ENCODE measurements at places on chromosomes 13 and 19.

- DNase-seq, result no peak
Measured at GRCh38 chr13:49455007-49455398, 10.9 kb downstream of the SETDB2 start.

- no peak for DNase-seq
Measured at GRCh38 chr13:36089130-36089647, 42.0 kb downstream of the DCLK1 start.

DNA sequence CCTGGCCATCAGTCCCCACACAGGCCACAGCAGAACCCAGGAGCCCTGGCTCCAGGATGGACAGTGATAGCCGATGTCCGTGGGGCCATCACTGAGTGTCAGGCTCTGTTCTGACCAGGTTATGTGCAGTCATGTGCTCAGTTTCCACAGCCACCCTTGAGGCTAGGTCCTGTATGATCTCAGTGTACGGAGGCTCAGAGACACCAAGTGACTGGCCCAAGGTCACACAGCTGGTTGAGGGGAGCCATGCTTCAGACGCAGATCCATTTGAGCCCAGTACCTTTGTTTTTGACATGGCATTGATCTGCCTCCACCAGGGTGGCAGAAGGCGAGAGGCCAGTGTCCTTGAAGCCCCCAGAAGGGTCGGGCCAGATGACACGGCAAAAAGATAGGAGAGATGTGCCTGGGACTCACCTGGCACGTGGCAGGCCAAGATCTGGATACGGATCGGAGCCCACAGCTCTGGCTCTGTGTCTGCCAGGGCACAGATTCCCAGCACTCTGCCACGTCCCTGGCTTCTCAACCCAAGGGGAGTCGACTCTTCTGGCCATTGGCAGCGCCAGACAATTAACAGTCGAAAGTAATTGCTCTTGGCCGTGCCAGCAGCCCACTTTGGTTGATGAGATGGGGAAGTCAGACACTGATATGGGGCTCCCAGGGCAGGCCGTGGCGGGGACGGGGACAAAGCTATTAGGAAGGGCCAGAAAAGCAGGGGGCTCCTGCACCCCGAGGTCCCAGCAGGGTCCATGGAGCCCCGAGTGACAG lies 15.6 kb downstream of the EVI5L start:
- no peak for DNase-seq

DNA sequence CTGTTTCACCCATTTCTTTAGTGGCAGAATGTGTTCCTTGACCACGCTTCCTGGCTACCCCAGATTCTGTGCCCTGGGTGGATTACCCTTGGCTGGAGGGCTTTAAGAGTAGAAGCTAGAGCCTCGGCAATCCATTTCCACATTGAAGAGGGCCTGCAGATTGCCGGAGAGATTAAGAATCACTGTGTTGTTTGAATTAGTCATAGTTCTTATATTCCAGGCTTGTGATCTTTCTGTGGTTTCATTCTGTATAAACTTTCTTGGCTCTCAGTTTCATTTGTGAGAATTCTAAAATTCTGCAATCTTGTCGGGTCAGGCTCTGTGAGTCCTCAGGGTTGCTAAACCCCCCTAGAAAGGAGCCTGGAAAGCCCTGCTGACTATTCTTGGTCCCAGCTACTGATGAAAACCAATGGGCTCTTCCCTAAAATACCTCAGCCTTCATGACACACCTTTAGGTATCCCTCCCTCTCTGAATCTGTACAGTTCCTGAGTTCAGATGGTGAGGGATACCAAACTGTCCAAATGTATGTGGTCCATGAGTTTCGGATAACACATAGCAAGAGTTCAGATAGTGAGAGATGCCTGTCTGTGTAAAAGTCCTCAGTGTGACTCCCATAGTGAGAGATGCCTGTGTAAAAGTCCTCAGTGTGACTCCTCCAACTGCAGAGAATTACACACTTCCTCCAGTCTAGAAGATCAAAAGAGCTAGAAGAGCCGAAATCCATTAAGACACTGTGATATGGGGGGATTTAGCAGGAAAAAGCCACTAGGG lies 4.3 kb downstream of the PHF11 start:
- DNase-seq, result peak; percentile 5

- no peak for DNase-seq
Measured at GRCh38 chr13:97639236-97639635, 205.3 kb downstream of the RAP2A start.

- no peak for DNase-seq
Measured at GRCh38 chr19:8071912-8072311, 19.4 kb downstream of the CCL25 start.

DNA sequence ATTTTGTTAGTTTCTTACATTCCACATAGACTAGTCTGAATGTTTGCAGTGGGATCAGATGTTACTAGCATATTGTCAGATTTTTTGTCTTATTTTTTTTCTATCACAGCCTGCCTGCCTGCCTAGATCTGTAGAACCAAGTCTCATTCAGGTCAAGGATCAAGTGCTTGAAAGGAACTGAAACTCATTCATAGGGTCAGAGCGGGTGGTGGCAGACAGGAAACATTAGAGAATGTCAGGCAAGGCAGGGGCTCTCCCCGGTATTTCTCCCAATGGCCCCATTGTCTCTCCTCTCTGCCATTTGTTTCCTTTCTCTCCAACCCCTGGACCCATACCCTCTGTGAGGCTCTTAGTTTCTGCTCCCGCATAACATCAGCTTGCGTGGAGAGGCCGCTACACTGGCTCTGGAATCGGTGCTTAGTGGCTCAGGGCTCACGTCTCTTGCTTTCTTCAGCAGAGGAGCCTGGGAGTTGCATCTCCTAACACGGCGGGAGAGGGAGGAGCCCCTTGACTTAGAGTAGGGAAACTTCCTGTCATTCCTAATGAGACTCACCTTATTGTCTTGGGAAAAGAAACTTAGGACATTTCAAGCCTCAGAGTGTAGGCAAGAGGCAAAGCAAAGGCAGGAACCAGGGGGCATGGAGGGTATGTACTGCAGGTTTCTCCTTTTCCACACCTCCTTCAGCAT lies 35.6 kb upstream of the SPATA13 start:
- no peak for DNase-seq

GRCh38 chr13:75492389-75492788 lies 10.4 kb upstream of the TBC1D4 start:
- no peak for DNase-seq

- DNase-seq, result peak; percentile 54
Measured at GRCh38 chr19:6802336-6803035, 30.0 kb downstream of the VAV1 start.

- DNase-seq, result no peak
Measured at GRCh38 chr19:10166046-10166445, 28.7 kb downstream of the DNMT1 start.

- DNase-seq, result no peak
Measured at GRCh38 chr19:13318190-13318589, 168.0 kb downstream of the IER2 start.

- peak; percentile 76 for DNase-seq
Measured at GRCh38 chr19:4576016-4576933, 16.8 kb upstream of the SEMA6B start.

- DNase-seq, result no peak
Measured at GRCh38 chr13:23510979-23511735, 59.1 kb upstream of the TNFRSF19 start.

DNA sequence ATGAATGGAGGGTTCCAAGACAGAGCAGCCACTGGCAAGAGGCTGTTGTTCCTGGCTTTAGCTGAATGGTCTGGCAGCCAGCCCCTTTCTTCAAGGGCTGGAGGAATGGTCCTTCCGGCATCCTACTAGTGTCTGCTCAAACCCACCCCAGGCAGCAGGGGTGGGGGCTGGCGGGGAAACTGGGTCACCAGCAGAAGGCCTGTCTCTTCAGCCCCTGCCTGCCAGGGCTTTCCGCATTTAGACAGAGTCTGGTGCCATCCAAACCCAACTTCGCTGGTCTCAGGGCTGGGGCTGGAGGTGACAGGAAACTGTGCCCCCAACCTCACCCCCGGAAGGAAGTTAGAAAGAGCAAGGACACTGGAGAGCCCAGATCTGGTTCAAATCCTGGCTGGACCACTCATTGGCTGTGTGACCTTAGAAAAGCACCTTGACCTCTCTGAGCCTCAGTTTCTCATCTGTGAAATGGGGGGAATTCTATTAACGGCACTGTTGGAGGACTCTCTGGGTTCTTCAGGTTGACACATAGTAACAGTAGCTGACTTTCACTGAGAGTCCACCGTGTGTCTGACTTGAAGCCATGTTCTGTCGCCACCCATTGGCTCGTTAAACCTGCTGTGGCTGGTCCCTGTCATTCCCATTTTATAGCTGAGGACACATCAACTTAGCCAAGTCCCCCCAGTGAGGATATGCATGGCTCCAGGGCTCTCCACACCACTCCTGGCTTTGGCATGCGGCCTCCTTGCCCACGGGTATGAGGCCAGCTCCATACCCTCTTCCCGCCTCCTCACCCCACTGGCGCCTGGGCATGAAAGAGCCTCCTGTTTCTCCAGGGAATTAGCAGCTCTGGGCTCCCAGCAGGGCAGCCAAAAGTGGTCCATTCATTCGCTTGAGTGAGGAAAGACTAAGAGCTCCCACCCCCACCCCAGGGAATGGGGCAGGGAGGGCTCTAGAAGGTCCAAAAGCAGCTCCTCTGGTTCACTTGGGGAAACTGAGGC lies 2.5 kb upstream of the NR2C2AP start:
- DNase-seq, result no peak

- DNase-seq, result peak; percentile 5
Measured at GRCh38 chr13:25085125-25085742, 10.7 kb upstream of the PABPC3 start.

- peak; percentile 58 for DNase-seq
Measured at GRCh38 chr19:30682999-30683536, 310.9 kb downstream of the ZNF536 start.

DNA sequence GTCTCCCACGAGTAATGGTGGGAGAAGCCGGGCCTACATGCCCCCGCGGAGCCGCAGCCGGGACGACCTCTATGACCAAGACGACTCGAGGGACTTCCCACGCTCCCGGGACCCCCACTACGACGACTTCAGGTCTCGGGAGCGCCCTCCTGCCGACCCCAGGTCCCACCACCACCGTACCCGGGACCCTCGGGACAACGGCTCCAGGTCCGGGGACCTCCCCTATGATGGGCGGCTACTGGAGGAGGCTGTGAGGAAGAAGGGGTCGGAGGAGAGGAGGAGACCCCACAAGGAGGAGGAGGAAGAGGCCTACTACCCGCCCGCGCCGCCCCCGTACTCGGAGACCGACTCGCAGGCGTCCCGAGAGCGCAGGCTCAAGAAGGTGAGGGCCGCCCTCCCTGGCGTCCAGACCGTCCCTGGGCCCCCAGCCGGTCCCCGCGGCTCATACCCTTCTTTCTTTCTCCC lies 1.4 kb upstream of the USF2 start:
- DNase-seq, result peak; percentile 29

DNA sequence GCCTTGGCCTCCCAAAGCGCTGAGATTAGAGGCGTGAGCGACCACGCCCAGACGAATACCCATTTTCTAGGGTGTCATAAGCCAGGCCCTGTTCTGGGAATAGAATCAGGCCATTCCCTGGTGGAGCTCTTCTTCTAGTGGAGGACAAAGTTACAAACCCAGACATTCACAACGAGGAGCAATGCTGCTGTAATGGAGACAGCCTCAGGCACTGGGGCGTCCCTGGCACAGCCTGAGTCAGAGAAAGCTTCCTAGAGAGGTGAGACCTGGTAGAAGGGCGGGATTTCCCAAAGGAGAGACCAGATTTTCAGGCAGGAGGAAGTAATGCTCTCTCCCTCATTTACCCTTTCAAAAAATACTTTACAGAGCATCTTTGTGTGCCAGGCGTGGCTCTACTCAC lies 12.7 kb downstream of the PRKCG start:
- no peak for DNase-seq

DNA sequence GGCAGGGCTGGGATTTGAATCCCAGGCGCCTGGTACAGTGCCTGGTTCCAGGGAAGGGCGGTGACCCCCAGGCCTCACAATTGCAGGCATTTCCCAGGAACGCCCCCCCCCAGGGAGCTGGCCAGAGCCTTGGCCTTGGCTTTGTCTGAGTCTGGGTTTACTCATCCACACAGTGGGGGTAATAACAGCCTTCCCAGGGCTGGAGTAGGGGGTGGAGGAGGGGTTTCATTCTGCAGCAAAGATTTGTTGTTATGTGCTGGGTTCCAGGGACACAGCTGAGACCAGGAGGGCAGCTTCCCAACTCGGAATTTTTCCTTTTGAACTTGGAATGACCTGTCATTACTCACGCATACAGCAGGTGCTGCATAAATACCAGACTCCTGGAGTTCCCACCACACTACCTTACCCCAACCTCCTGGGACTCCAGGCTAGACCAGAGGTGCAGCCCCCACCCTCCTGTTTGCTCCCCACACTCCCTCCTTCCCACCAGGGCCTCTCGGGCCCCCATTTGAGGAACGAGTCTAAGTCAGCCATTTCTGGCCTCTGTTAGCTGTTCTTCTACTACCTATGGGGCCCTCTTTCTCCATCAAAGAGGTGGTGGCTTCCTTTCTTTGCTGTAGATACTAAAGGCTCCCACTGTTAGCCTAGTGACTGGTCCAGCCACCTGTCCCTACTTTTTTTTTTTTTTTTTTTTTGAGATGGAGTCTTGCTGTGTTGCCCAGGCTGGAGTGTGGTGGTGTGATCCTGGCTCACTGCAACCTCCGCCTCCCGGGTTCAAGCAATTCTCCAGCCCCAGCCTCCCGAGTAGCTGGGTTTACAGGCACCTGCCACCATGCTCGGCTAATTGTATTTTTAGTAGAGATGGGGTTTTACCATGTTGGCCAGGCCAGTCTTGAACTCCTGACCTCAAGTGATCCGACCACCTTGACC lies 1.6 kb upstream of the ADAMTS10 start:
- no peak for DNase-seq

- DNase-seq, result peak; percentile 64
Measured at GRCh38 chr19:32224371-32225244, 120.8 kb upstream of the ZNF507 start.

DNA sequence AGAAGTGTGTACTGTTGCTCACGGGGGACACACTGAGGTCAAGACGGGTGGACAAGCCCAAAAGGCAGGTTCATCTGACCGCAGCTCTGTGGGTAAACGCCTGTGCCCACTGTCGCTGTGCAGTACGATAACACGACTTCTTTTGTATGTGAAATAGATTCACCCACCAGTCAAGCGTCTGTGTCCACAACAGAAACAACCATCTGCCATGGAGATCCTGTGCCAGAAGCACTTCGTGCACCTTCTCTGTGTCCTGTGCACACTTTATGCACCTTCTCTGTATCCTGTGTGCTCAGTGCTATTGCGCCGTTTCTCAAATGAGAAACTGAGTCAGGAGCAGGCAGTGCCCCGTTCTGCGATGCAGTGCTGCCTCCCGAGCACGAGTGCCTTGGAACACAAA lies 138.9 kb downstream of the ATP11A start:
- no peak for DNase-seq

- DNase-seq, result no peak
Measured at GRCh38 chr19:7661744-7662538, 6.9 kb upstream of the RETN start.

GRCh38 chr13:94858856-94859255 lies 146.5 kb upstream of the SOX21 start:
- no peak for DNase-seq

DNA sequence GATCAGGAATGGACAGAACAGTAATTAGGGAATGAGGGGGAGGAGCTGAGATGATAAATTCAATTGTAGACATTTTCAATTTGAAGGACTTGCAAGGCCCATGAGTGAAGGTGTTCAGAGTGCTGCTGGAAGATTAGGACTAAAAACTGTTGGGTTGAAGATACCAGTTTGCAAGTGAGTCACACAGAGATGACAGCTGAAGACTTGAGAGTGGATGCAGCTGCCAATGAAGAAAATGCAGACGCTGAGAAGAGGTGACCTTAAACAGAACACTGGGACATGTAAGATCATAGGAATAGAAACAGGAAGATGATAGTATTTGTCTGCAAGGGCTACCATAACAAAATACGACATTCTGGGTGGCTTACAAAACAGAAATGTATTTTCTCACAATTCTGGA lies 1716.5 kb upstream of the SLC10A2 start:
- no peak for DNase-seq

- no peak for DNase-seq
Measured at GRCh38 chr13:23477101-23477500, 43.6 kb upstream of the SACS start.
